Neural crest cell (in vitro differentiated cells): ENCODE measurements at places on chromosomes 4 and X.

DNA sequence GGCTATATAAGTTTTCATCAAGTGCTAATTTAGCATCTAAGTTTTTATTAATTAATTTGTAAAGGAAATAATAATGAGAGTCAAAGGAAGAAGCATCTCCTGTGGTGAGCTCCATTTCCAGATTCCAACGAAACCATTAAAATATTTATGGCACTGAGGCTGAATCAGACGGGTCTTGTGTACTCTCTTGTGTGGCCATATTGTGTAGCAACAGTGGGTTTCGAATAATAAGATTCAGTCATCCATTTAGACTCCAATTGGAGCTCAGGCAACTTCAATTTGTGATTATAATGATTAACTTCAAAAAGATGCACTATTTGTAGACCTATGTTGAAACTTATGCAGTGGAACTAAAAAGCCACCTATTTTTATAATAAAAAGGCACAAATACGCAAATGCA is 82.4 kb downstream of the SNCA start:
- H3K27ac ChIP-seq: no peak overlapping the region
- H3K4me3 ChIP-seq: no peak overlapping the region
- no peaks in the 10 kb centered on the region for H3K36me3 ChIP-seq
- DNase-seq: no peak
- peaks cover 14% of the 10 kb centered on the region for H3K4me1 ChIP-seq

GRCh38 chr4:7104366-7105031 is 36.6 kb upstream of the GRPEL1 start:
- H3K27ac ChIP-seq: no peak overlapping the region
- no peaks in the 10 kb centered on the region for H3K36me3 ChIP-seq
- peak overlapping the region; percentile 54 for H3K4me3 ChIP-seq
- H3K27me3 ChIP-seq: peaks cover 9% of the 10 kb centered on the region
- peaks cover 13% of the 10 kb centered on the region for H3K4me1 ChIP-seq

- no peaks in the 10 kb centered on the region for H3K27me3 ChIP-seq
- DNase-seq: no peak
- peaks cover 12% of the 10 kb centered on the region for H3K4me1 ChIP-seq
- no peak overlapping the region for H3K4me3 ChIP-seq
- H3K27ac ChIP-seq: no peak overlapping the region
Measured at GRCh38 chr4:155590796-155591585, 75.7 kb upstream of the GUCY1A1 start.

DNA sequence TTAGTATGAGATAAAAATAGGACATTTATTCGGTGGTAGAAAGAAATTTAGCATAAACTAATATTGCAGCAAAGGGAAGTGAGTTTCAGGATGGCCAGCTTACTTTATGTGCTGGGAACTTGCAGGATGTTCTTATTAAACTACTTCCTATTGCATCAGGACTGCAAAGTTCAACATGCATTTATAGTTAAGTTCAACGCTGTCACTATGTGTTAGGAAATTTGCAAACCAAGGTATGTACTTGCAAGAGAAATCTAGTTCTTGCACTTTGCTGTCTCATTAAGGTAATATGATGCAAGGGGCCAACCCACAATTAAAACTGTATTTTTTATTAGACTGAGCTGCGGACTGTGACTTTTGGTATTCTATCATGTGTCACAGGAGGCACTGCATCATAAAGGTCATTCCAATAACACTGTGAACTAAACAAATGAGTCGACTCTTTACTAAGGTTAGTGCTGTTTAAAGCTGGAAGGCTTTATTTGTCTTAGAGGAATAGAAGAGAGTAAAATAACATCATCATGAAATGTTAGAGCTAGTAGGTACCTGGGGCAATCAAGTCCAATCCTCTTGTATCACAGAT is 1525.7 kb upstream of the TENM3 start:
- H3K4me3 ChIP-seq: no peak overlapping the region
- no peaks in the 10 kb centered on the region for H3K4me1 ChIP-seq
- no peaks in the 10 kb centered on the region for H3K27me3 ChIP-seq
- DNase-seq: no peak
- no peaks in the 10 kb centered on the region for H3K36me3 ChIP-seq

- H3K4me1 ChIP-seq: no peaks in the 10 kb centered on the region
- H3K27ac ChIP-seq: no peak overlapping the region
- no peak for DNase-seq
- H3K4me3 ChIP-seq: no peak overlapping the region
Measured at GRCh38 chr4:7132730-7133582, 59.4 kb upstream of the SORCS2 start.

GRCh38 chrX:13293700-13294099 is 26.2 kb downstream of the ATXN3L start:
- no peak for DNase-seq
- H3K4me1 ChIP-seq: peaks cover 9% of the 10 kb centered on the region
- no peak overlapping the region for H3K4me3 ChIP-seq

DNA sequence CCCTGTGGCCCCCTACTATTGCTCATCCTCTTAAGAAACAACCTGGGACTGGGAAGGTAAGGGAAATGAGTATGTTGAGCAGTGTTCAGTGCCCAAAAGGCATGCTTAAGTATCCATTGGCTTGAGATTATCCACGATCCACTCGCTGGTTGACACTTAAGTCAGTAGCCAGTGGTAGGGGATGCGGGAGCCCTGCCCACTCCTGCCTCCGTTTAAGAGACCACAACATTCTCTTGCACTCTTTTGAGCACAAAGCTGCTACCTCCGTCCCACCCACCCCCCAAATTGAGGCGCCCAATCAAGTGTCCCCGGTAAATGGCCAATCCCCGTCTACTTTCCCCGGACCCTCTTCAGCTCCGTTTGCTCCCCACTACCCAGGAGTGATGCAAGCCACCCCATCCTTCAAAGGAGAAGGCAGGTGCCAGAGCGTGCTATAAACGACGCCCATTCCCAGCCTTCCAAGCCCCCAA is 25.0 kb downstream of the UTP14A start:
- DNase-seq: no peak
- H3K27ac ChIP-seq: peak overlapping the region; percentile 89
- H3K4me1 ChIP-seq: peaks cover 20% of the 10 kb centered on the region
- H3K27me3 ChIP-seq: peaks cover 29% of the 10 kb centered on the region
- H3K36me3 ChIP-seq: peaks cover 11% of the 10 kb centered on the region

DNA sequence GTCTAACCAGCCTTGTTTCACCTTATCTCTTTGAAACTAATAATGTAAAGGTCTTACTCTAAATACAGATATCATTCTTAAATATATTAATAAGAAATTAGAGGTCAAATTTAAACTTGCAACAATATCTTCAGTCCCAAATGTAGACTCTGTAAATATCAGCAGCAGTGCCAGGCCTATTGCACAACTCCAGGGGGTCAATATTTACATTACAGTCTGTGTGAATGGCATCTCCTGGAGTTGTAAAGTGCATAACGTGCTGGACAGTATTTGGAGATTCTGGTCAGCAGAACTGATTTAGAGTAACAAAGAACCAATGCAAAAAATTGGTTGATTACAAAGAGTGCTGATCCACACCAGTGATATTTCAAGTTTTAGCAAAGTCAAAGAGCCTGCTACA is 1225.9 kb downstream of the PCDH19 start:
- no peak for DNase-seq
- no peaks in the 10 kb centered on the region for H3K27me3 ChIP-seq
- H3K4me3 ChIP-seq: no peak overlapping the region
- H3K27ac ChIP-seq: no peak overlapping the region

- peaks cover 35% of the 10 kb centered on the region for H3K4me1 ChIP-seq
- peak overlapping the region; percentile 32 for H3K4me3 ChIP-seq
- H3K27me3 ChIP-seq: no peaks in the 10 kb centered on the region
- DNase-seq: no peak
- H3K36me3 ChIP-seq: peaks cover 13% of the 10 kb centered on the region
Measured at GRCh38 chr4:182245541-182246215, 2.5 kb downstream of the TENM3 start.

- no peaks in the 10 kb centered on the region for H3K27me3 ChIP-seq
- DNase-seq: no peak
- H3K36me3 ChIP-seq: peaks cover 20% of the 10 kb centered on the region
- H3K27ac ChIP-seq: no peak overlapping the region
- H3K4me1 ChIP-seq: peaks cover 3% of the 10 kb centered on the region
- H3K4me3 ChIP-seq: no peak overlapping the region
Measured at GRCh38 chr4:123017636-123018395, 95.4 kb upstream of the NUDT6 start.

- no peak overlapping the region for H3K4me3 ChIP-seq
- DNase-seq: peak; percentile 48
- H3K4me1 ChIP-seq: peaks cover 8% of the 10 kb centered on the region
- no peak overlapping the region for H3K27ac ChIP-seq
- H3K36me3 ChIP-seq: no peaks in the 10 kb centered on the region
- no peaks in the 10 kb centered on the region for H3K27me3 ChIP-seq
Measured at GRCh38 chrX:15349046-15349445, 13.7 kb upstream of the PIGA start.

DNA sequence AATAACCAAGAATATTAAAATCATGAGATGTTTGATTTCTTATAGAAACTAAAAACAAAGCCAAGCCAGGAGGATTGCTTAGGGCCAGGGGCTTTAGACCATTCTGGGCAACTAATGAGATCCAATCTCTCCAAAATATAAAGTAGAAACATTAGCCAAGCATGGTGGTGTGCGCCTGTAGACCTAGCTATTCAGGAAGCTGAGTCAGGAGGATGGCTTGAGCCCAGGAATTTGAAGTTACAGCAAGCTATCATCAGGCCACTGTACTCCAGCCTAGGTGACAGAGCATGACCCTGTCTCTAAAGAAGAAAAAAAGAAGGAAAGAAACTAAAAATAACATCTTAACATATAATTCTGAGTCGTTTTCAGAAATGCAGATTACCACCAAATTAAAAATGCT is 96.7 kb downstream of the NAF1 start:
- no peak overlapping the region for H3K27ac ChIP-seq
- H3K4me1 ChIP-seq: peaks cover 7% of the 10 kb centered on the region
- no peaks in the 10 kb centered on the region for H3K36me3 ChIP-seq

DNA sequence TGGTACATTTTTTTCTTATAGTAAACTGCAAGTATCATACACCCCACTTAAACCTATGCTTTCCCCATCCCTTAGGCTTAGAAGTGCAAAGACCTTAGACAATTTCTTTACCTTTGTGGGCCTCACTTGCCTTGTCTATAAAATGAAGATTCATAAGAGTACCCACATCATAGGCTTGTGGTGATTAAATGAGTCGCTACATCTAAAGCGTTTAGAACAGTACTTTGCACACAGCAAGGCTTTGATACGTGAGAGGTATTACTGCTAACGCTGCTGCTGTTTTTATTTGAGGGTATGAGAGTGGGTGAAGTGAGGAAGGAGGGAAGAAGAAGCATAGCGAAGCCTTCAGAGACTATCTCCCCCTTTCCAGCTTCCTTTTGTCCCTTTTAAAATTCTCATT is 87.8 kb upstream of the RPS6KA3 start:
- no peak overlapping the region for H3K27ac ChIP-seq
- no peak overlapping the region for H3K4me3 ChIP-seq
- no peak for DNase-seq
- H3K36me3 ChIP-seq: peaks cover 3% of the 10 kb centered on the region

DNA sequence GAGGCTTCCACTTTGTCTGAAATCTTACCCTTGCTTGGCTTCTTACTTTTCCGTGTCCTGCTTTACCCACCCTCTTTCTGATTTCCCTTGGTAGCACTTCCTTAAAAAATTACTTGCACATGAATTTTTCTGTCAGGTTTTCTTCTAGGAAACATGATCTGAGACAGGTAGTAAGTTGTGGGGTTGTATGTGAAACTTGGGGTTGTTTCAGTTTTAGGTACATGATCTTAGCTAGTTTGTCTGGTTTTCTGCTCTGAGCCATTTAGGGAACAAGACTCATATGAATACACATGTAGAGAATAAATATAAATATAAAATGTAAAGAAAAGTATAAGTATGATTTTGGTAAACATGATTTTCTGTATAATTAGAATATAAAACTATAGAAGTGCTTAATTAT is 17.4 kb upstream of the ARMCX2 start:
- H3K4me3 ChIP-seq: no peak overlapping the region
- no peak overlapping the region for H3K27ac ChIP-seq
- H3K4me1 ChIP-seq: peaks cover 4% of the 10 kb centered on the region
- DNase-seq: no peak
- H3K27me3 ChIP-seq: no peaks in the 10 kb centered on the region

DNA sequence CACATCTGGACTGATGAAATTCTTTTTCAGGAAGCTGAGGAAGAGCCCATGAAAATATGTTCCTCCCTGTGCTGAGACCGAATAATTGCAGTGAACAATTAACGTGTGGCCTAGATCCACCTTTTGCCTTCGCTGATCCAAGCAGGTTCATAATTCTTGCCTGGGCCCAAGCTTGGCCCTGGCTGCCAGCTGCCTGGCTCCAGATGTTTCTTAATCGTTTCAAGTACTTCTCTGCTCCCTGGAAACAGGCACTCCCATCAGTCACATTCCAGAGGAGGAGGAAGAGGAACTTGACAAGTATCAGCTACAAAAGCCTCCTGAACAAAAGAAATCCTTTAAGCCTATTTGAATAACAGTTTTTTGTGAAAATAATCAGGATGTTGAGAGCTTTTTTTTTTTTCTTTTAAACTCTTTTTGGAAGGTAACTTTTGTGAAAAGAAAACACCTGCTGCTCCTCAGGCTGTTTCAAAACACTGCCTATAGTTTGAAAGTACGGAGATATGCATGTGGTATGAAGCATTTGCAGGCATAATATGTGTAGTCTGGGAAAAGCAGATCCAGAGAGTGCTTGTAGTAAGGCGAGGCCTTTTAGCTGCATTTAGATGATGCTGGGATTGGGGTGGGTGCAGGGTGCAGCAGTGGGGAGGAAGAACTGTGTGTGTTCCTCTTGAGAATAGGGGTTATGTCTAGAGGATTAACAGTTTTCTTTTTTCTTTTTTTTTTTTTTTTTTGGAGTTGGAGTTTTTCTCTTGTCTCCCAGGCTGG is 154.4 kb downstream of the PTTG2 start:
- peak overlapping the region; percentile 21 for H3K27ac ChIP-seq
- peaks cover 68% of the 10 kb centered on the region for H3K4me1 ChIP-seq
- DNase-seq: no peak

DNA sequence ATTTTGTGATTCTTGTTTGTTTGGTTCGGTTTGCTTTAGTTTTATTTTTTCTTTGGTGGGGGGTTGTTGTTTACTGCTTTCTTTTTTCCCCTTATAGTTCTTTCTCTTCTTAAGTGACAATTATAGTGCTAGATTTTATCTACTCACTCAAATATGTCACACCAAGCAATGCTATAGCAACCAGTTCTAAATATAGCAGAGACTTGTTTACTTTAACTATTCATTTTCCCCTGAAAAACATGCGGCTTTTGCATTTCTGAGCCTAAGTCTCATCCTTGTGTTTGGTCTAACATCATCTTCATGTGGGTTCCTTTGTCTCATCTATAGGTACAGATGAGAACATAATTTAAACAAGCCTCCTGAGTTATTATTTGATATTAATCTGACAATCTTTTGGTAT is 676.6 kb downstream of the FAT4 start:
- H3K36me3 ChIP-seq: no peaks in the 10 kb centered on the region
- H3K27me3 ChIP-seq: no peaks in the 10 kb centered on the region
- no peak overlapping the region for H3K4me3 ChIP-seq
- no peak overlapping the region for H3K27ac ChIP-seq
- no peaks in the 10 kb centered on the region for H3K4me1 ChIP-seq
